ENCODE measurements at places on chromosomes 5 and 9. TPM values are rescaled to one million over a fixed set of nuclear protein-coding genes. Genes with fewer than 3 reads are reported as not detected.

The CCL28 gene
- total RNA-seq = not detected

The PCAT7 gene
- total RNA-seq = 4.0 TPM

The TMEFF1 gene
- 64.7 TPM for total RNA-seq

The ANKRD34B gene
- 0.72 TPM for total RNA-seq

The SPINK6 gene
- not detected for total RNA-seq

DNA sequence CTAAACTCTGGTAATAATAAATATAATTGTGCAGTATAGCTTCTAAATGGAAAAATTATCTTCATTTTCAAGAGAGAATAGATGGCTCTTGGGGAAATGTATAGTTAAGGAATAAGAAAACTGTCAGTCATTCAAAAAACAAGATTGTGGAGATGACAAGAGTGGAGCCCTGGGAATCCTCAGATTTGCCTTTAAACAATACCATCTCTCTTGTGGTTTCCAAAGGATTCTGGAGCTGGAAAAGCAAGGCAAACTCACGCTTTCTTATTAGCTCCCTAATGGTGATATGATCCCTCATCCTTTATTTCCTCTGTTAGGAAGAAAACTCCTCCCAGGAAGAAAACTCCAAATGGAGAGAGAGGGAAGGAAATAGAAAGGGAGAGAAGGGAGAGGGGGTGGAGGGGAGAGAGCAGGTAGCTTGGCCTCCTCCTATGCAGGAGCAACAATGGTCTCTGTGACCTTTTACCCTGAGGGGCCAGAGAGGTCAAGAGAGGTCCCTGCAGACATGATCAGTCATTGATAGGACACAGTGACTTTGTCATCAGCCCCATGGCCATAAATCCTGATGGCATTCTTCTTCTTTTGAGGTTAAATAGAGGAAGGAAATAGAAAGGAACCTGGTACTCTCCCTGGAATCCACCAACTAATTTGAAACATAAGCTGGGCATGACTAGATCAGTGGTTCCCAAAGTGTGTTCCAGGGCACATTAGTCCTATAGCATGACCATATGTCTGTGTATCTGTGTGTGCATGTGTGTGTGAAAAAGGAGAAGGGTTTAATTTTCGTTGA is 312.2 kb downstream of the ARRDC3 start:
- no peak for DNase-seq
- no peak overlapping the region for H3K27ac ChIP-seq
- H3K36me3 ChIP-seq = peaks cover 13% of the 10 kb centered on the region
- H3K4me3 ChIP-seq = no peak overlapping the region

DNA sequence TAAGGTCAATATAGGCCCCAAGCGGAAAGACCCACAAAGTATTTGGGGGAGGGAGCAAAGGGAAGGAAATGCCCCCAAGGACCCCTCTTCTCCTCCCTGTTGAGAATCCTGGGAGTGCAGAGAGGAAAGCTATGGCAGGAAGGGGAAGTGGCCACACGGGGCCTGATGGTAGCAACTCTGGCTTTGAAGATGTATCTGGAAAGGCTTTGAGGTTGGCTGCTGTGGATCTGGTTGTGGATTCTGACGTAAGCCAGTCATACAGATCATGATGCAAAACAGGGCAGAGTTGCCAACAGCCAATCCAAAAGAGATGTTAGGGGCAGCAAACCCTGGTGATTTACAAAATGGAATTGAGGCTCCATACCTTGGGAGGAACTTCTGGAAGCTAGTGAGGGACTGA is 108.8 kb downstream of the PRKACG start:
- no peak overlapping the region for H3K27ac ChIP-seq
- no peak overlapping the region for H3K4me3 ChIP-seq
- no peaks in the 10 kb centered on the region for H3K36me3 ChIP-seq
- no peak for DNase-seq

GRCh38 chr9:124512806-124513204 is 5.6 kb upstream of the NR5A1 start:
- no peak overlapping the region for H3K4me3 ChIP-seq
- H3K27me3 ChIP-seq = no peaks in the 10 kb centered on the region
- no peaks in the 10 kb centered on the region for H3K4me1 ChIP-seq
- 0 out of 2 replicates have a peak, but pooled peaks cover 7% of the 10 kb centered on the region for H3K36me3 ChIP-seq
- DNase-seq = no peak
- no peak overlapping the region for H3K27ac ChIP-seq

- no peak overlapping the region for H3K27ac ChIP-seq
- no peak for DNase-seq
- no peaks in the 10 kb centered on the region for H3K27me3 ChIP-seq
- H3K4me1 ChIP-seq = no peaks in the 10 kb centered on the region
- no peak overlapping the region for H3K4me3 ChIP-seq
- H3K36me3 ChIP-seq = peaks cover 9% of the 10 kb centered on the region
Measured at GRCh38 chr9:137970686-137971476, 93.3 kb downstream of the CACNA1B start.

DNA sequence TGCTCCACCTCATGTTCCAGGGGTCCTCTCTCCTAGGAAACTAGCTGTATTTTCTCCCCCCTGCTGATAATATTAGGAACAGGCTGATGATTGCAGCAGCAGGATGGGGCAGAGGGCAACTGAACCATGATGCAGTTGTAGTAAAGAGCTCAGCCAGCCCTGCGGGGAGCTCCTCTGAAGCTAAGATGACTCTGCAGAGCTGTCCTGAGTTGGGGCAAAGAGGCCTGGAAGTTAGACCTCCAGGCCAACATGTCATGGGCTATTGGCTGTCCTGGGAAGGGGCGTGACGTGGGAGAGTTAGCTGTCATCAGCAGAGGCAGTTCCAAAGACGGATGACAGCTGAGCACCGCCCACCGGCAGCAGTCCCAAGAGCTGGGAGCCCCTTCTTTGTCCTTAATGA is 6.6 kb upstream of the FBP1 start:
- peaks cover 13% of the 10 kb centered on the region for H3K27me3 ChIP-seq
- H3K4me3 ChIP-seq = no peak overlapping the region
- no peaks in the 10 kb centered on the region for H3K4me1 ChIP-seq
- no peak for DNase-seq
- H3K36me3 ChIP-seq = no peaks in the 10 kb centered on the region

DNA sequence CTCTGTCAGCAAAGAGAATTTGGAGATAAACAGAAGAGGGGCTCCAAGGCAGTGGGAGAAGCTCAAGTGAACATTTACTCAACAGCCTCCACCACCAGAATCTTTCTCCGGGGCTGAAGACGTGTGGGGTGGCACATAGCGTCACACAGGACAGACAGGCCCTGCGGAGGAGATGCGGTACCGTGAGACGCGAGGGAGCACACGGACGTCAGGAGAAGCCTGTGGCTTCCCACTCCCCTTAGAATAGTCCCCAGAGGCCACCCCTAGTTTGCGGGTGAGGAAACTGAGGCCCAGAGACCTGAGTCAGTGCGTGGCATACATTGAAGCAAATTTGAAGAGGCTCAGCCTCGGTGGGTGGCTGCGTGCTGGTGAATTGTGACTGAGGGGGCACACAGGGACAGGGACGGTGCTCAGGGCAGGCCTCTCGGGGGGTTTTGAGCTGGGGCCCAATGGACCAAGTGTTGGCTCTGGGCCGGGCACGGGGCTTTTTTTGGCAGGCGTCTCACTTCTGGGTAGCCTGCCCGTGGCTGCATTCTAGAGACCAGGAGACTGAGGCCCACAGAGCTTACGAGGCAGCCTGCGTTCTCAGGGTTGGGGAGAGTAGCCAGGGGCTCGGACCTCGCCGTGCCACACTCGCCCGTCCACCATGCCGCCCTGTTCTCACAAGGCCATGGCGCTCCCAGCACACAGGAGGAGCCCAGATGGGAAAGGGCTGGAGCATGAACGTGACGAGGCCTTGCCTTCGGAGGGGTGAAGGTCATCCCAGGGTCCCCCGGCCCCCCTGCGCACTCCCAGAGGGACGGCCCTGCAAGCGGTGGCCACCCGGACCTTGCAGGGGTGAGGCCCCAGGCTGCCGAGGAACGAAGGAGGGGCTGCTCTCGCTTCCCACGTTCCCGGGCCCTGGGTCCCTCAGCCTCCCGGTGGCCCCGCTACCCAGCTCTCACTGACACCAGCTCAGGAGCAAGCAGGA is 220.6 kb downstream of the C9orf50 start:
- no peak overlapping the region for H3K27ac ChIP-seq
- no peaks in the 10 kb centered on the region for H3K4me1 ChIP-seq
- no peaks in the 10 kb centered on the region for H3K36me3 ChIP-seq
- no peaks in the 10 kb centered on the region for H3K27me3 ChIP-seq

- no peaks in the 10 kb centered on the region for H3K4me1 ChIP-seq
- no peaks in the 10 kb centered on the region for H3K36me3 ChIP-seq
- no peaks in the 10 kb centered on the region for H3K27me3 ChIP-seq
- H3K4me3 ChIP-seq = no peak within 1 kb of the TSS
Measured at GRCh38 chr9:6215562-6215961, at the start of gene IL33. TSS of gene IL33 (plus strand) at chr9:6215807. CDS start at chr9:6241695, 25,888 bp downstream.

- H3K27ac ChIP-seq = no peak overlapping the region
- H3K27me3 ChIP-seq = no peaks in the 10 kb centered on the region
- H3K4me3 ChIP-seq = no peak overlapping the region
- DNase-seq = no peak
Measured at GRCh38 chr5:127088251-127088650, 14.9 kb upstream of the C5orf63 start.

Data from H9 (cell line).